ENCODE measurements at places on chromosomes 4 and X.
A peak's percentile ranks its signal among the peaks of the same experiment; 100 is the strongest.

- no peak for DNase-seq
These were observed 37.9 kb downstream of the MFAP3L start for GRCh38 chr4:169988252-169988651.

- no peak for DNase-seq
These were observed 87.0 kb downstream of the FAM193A start for GRCh38 chr4:2623442-2623841.

- no peak for DNase-seq
These were observed 3.4 kb downstream of the MAML3 start for GRCh38 chr4:140150636-140150885.

DNA sequence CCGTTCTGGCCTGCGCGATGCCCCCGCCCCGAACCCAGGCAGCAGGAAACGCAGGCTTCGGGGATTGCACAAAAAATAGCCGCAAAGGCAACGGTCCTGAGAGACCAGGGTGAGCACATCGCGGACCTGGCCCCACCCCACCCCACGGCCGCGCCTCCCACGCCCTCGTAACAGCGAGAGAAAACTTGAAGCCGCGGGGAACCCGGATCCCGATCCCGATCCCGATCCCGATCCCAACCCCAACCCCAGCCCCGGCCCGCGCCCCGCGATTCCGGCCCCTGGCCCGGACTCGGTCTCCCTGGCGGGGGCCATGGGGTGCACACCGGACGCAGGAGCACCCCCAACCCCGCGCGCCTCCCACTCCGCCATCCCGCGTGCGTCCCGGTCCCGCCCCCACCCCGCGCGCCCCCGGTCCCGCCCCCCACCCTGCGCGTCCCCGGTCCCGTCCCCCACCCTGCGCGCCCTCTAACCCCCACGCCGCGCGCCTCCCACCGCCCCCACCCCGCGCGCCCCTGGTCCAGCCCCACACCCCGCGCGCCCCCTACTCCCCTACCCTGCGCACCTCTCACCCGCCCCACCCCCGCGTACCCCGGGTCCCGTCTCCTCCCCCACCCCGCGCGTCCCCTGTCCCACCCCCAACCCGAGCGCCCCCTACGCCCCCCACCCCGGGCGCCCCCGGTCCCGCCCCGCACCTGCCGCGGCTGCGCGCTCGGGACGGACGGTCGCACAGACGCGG lies 29.0 kb downstream of the NOP14 start:
- DNase-seq: peak; percentile 44

- DNase-seq: no peak
These were observed 496.3 kb downstream of the BCOR start for GRCh38 chrX:39601231-39602177.

- no peak for DNase-seq
These were observed 94.0 kb downstream of the AFAP1 start for GRCh38 chr4:7845493-7846128.

GRCh38 chr4:99753931-99754330 lies 62.7 kb upstream of the DAPP1 start:
- DNase-seq: no peak

- DNase-seq: no peak
These were observed 461.0 kb upstream of the GALNT7 start for GRCh38 chr4:172707622-172708021.

- no peak for DNase-seq
These were observed 172.7 kb downstream of the NHS start for GRCh38 chrX:17547658-17548057.

GRCh38 chrX:11399489-11400094 lies 106.4 kb downstream of the AMELX start:
- DNase-seq: no peak

- DNase-seq: no peak
These were observed 76.6 kb downstream of the ITIH6 start for GRCh38 chrX:54721424-54721823.

- DNase-seq: no peak
These were observed 146.0 kb downstream of the STIM2 start for GRCh38 chr4:27006646-27007045.

- no peak for DNase-seq
These were observed 92.1 kb upstream of the WDFY3 start for GRCh38 chr4:85058551-85058950.

DNA sequence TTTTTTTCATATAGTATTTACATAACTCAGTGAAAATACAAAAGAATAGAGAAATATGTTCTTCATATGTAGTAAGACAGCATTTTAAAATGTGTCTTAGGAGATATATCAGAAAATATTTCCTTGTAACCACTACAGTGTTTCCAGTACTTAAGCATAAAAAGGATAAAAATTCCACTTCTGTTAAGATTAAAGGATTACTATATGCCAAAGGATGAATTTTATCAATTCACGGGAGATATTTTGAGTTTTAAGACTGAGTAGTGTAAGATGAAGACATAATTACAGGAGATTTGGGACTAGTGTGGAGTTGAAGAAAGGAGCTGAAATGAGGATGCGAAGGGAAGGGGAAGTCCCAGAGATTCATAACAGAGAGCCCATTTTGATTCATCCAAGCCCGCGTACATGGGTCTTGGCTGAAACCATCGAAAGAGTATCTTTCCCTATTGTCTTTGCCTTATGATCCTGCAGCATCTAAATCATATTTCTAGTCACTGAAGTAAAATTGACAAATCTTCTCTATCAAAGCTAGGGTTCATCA lies 58.7 kb downstream of the MAD2L1 start:
- DNase-seq: no peak

- no peak for DNase-seq
These were observed 34.0 kb upstream of the PLAC1 start for GRCh38 chrX:134692233-134692632.

DNA sequence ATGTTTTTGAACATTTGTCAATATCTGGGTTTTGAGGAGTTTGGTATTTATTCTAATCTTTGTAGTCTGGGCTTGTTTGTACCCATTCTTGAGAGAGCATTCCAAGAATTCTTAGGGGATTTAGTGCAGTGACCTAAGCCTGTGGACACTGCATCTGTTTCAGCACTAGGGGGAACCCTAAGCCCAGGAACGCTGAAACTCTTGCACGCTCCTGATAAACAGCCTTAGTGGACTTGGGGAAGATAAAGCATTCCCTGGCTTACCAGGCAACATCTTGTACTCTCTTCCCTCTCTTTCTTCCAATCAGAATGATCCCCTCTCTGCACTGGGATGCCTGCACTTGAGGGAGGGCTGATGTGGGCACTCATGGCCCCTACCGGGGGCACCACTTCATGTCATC lies 654.9 kb upstream of the HTR2C start:
- DNase-seq: no peak

DNA sequence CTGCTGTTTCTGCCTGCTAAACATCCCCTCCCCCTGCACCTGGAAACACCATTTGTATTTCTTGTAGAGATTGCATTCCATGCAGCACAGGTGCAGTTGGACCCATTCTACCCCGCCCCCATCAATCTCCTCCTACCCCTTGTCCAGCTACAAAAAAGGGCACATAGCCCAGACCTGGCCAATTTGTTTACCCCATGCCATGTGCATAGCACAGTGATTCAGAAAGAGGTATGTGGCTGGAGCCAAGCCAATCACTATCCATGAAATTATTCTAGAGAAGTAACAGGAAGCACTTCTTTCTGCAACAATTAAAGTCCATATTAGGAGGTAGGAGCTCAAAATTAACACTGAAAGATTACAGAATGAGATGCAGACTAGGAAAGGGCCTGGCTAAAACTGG lies 20.2 kb upstream of the TMEM184C start:
- DNase-seq: no peak

- DNase-seq: peak; percentile 91
These were observed at the start of gene FHIP1A for GRCh38 chr4:151408630-151409469. FHIP1A (plus strand) TSS chr4:151409176; CDS start chr4:151566260, 157,084 bp downstream.

DNA sequence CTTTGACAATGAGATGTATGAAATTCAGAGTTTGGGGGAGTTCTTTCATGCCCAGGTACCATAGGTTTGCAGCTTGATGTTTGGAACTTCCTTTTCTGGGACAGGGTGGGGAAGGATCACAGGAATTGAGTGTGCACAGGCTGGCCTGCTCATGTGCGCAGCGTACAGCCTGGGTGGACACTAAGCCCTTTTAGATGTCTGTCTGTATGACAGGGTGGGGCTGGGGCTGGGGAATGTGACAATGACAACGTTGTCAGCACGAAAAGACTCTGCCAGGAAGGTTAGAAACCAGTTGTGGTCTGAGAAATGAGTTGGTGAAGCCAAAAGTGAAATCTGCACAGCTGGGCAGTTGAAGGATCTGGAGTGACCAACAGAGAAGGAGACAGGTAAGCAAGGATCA lies 47.4 kb downstream of the WWC2 start:
- DNase-seq: no peak

GRCh38 chrX:107485013-107485412 lies 35.6 kb downstream of the FRMPD3 start:
- DNase-seq: no peak

- no peak for DNase-seq
These were observed 17.7 kb downstream of the FGFR3 start for GRCh38 chr4:1810765-1811164.

- DNase-seq: peak; percentile 38
These were observed 151.3 kb upstream of the TTC29 start for GRCh38 chr4:147096667-147097604.

All from CD4-positive, alpha-beta memory T cell (primary cell).